Ovary (tissue), 10 donors: ENCODE measurements at places on chromosomes 2 and 18. TPM values are rescaled to one million over a fixed set of nuclear protein-coding genes. Genes with fewer than 3 reads are reported as not detected.

GRCh38 chr18:3652380-3653262 lies 202.6 kb downstream of the TGIF1 start:
- peak; percentile 70 for DNase-seq

Gene TUBA4B
- total RNA-seq, result 0.83 TPM

- DNase-seq, result no peak
Measured at GRCh38 chr2:241373446-241373845, 17.4 kb downstream of the FARP2 start.

DNA sequence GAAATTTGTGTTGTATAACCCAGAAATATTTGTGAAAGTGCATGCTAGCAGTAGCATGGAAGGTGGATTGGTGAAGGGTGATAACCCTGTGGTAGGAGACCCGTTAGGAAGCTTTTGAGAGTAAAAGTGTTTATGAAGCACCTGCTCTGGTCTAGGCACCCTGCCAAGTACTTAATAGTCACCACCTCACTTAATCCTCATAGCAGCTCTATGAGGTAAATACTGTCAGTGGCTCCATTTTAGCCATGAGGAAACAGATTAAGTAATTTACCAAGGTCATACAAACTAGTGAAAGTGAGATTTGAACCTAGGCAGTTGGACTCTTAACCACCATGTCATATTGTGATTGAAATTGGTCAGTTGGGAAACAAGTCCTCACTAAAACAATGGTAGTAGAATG lies 66.8 kb downstream of the TET3 start:
- no peak for DNase-seq

Gene FAP
- total RNA-seq, result 2.7 TPM

- no peak for DNase-seq
Measured at GRCh38 chr2:20643060-20643459, 7.8 kb downstream of the HS1BP3 start.

- peak; percentile 76 for DNase-seq
Measured at GRCh38 chr2:202149155-202149762, 76.2 kb downstream of the KIAA2012 start.

GRCh38 chr18:10412933-10413332 lies 41.5 kb upstream of the APCDD1 start:
- DNase-seq, result no peak

DNA sequence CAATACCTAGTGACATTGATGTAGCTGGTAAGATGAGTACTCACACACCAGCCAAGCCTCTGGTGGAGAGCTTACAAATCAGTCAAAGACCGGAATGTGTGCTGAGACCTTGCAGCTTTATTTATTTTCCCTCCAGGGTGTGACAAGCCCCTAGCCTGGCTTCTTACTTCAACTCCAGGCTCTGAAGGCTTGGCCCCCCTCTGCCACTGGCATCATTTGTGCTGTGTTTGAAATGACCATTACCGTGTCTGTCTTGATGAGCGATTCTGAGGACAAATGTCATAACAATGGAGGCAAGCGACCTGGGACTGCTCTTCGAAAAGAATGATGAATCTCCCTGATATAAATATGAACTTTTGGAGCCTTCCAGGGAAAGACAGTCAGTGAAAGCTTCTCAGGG lies 749.9 kb upstream of the HS6ST1 start:
- no peak for DNase-seq

GRCh38 chr2:120222186-120223033 lies 790 bp downstream of the TMEM185B start:
- DNase-seq, result no peak

DNA sequence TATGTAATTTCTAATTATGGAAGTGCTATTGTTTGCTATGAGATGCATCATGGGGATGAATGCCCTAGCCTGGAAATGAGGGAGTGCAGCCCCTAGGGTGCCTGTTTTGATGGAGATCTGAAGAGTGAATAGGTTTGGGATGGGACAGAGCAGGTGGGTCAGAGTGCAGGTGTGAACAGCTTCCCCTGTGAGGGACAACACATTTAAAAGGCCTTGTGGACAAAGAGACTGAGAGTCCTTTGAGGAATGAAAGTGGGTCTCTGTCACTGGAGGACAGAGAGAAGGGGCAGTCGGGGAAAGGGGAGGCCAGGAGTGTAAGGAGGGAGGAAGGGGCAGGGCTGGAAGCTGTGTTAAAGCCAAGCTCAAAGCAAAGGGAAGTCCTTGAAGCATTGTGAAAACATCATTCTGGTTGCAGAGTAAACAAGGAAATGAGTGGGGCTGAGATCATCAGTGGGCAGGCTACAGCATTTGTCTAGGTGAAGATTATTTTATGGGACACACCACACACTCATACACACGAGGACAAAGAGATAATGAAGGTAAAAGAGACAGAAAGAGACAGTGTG lies 877.6 kb downstream of the SLC4A3 start:
- DNase-seq, result peak; percentile 17

- no peak for DNase-seq
Measured at GRCh38 chr2:171811245-171811628, 82.8 kb downstream of the SLC25A12 start.
